ENCODE measurements at places on chromosomes 13 and 19.
A peak's percentile ranks its signal among the peaks of the same experiment; 100 is the strongest.

DNA sequence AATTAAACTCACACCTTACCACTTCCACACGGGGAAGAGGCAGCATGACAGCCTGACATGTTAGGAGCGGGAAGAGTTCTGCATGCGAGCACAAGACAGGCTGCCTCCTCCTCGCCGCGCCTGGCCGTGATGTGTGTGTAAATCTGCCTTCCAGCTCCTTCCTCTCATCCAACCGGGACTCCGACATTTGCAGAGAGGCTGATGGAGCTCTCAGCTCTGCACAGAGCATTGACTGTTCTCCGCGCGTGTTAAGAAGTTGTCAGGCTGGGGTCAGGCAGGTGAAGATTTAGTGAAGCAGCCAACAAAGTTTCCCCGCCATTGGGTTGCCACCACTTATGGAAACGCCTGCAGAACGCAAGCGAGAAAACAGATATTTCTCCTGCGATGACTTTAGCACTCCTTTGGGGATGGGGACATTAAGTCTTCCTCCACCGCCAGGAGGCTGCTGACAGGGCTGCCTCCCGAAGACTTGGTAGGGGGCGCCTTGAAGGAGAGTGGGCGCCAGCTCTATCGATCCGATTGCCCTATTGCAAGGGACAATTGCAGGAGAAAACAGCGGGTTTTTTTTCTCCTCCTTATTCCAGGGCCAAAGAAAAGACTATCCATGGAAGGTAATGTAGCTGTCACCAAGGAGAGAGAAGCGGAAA lies 213.9 kb upstream of the TSHZ3 start:
- DNase-seq = no peak

- DNase-seq = no peak
Measured at GRCh38 chr13:30486230-30487074, 20.7 kb upstream of the HMGB1 start.

- DNase-seq = peak; percentile 91
Measured at GRCh38 chr19:10580979-10581631, 6.0 kb downstream of the AP1M2 start.

GRCh38 chr13:41613984-41614661 lies 156.8 kb downstream of the RGCC start:
- no peak for DNase-seq

DNA sequence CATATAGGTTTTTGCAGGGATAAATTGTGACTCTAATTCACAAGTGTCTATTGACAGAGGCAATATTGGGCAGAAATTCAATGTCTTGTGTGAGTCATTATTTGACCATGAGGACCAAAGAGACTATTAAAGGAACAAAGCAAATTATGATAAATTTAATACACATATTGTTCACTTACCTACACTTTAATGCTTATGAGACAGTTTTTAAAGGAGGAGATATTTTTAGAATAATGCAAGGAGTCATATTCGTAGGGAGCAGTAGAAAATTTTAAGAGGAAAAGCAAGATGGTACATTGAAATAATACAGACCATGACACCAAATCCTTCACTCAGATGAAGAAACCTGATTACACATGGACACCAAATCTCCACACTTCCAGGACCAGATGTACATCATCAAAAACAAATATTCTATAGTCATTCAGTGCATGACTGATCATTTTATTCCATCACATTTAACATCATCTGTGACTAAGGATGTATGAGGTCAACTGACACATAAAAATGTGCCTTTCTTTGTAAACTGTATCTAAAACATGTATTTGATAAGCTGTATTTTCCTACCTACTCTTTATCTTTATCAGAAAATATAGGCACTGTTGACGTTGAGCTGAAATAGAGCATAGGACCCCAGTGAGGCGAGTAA lies 4.2 kb upstream of the OR7A17 start:
- DNase-seq = no peak

DNA sequence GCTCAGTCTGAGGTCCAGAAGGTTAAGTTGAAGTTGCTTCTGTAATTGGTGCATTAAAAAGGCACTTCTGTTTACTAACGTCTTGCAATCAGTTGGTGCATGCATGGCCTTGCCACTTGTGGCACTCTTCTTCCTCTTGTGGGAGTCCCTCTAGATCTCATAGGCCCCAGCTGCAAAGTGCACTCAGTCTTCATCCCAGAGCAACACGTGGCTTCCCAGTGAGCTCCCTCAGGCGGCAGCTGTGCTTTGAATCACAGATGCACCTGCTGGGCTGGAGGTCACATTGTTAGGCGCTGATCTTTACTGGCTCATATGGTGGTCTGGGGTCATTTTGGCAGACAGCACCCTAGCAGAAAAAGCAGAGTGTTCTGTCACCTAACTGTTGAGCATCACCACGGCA lies 215.7 kb downstream of the ZNF536 start:
- no peak for DNase-seq

- no peak for DNase-seq
Measured at GRCh38 chr13:86006317-86006716, 207.1 kb upstream of the SLITRK6 start.

DNA sequence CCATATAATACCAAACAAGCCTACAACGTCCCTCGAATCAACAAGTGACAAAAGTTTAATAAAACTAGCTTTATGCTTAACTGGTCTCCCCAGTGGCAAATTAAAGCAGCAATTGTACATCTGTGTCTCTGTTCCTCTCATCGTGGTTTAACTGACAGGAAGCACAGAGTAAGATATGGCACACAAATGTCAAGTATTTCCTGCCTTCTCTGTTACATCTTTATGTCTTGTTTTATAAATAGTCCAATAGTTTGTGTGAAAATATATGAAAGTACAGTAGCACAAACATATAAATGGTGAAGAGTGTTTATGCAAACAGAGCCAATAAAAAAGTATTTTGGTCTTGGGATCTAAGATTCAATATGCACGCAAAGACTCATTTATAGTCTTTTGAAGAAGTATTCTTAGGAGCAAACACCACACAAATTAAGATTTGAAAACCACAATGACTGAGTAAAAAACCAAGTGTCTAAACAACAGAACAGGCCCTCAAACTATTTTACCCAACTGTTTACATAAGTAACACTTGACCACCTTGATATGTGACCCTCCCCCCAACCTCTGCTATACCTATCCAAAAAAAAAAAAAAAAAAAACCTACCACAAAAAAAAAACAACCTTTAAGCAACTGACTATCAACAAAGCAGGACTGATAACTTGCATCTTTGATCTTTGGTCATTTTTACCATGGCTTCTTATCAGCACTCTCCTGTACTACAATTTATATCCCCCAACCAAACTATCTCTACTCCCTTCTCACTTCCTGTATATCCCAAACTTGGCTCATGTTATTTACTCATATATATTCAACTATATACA lies 14.0 kb downstream of the ELF1 start:
- peak; percentile 58 for DNase-seq

DNA sequence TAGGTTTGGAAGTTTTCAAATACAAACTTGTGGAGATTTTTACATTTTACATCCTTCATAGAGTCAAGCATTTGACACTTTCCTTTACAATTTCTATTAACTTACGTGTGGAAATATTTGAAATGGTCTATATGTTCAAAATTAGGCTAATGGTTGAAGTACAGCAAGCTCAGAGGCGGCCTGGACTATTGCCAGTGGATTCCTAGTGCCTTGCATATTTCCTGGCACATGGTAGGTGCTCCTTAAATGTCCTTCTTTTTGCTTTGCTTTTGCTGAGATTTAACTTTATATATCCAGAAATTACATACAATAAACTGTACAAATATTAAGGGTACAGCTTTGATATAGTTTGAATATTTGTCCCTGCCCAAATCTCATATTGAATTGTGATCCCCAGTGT lies 93.9 kb downstream of the UBL3 start:
- no peak for DNase-seq

GRCh38 chr19:58317476-58318072 lies 9.2 kb upstream of the ZSCAN22 start:
- DNase-seq = peak; percentile 49

DNA sequence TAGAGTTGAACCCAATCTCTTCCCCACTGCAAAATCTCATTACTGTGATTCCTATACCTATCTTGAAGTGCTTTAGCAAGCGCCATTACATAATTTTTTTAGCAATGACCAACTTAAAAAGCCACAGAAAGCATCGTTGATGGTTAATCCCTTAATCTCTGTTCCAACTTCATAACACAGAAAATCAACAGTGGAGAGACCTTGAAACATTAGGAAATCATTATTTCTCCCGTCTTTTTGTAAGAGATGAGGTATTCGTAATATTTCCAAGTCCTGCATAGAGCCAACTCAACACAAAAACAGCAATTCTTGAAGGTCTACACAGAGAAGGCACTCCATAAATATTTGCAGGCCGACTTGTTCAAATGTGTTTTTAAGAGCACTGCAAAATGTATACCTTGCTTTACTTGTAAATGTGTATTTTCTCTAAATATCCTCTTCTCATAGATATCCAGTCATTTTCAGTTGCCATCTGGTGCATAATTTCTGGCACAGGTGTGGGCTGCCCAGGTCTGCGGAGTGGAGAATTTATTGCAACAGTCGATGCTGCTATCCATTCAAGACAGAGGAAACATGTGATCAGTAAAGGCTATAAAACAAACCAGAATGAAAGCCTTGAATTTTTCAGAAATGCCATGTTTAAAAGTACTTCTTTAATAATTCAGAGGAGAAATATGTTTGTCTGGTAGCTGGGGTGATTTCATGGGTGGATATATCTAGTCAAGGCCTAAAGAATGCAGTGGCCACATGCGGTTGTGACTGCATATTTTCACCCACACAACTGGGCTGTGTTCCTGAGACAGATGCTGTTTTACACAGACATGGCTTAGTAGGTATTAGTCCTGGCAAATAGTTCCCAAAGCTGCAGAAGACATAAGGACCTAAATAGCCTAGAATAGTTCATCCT lies 234.3 kb upstream of the STARD13 start:
- DNase-seq = no peak

- no peak for DNase-seq
Measured at GRCh38 chr13:60146471-60146870, 17.3 kb downstream of the DIAPH3 start.

- peak; percentile 81 for DNase-seq
Measured at GRCh38 chr19:34345947-34346351, 19.0 kb upstream of the GPI start.

DNA sequence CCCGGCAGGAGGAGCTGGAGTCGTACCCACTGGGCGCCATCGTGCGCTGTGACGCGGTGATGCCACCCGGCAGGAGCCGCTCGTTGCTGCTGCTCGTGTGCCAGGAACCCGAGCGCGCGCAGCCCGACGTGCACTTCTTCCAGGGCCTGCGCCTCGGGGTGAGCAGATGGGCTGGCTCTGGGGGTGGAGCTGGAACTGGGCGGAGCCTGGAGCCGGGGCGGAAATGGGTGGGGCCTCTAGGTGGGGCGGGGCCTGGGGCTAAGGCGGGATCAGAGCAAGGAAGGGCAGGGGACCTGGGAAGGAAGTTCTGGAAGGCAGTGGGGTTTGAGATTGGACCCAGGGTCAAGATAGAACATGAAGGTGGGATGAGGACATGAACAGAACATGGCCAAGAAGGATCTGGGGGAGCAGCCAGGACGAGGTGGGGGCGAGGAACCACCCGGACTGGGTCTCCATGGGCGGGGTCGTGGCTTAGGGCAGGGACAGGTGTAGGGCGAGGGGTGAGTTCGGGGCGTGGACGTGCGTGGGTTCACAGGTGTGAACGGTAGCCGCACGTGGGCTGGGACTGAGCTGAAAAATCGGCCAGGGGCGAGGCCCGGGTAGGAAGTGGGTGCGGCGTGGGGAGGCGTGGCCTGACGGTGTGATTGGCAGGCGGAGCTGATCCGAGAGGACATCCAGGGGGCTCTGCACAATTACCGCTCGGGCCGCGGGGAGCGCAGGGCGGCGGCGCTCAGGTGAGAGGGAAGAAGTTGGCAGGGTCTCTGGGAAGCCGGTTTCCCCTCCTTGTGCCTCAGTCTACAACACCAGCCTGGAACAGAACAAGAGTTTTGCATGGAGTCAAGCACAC lies 4.7 kb downstream of the EPS8L1 start:
- DNase-seq = peak; percentile 89
